ENCODE measurements at places on chromosomes 7 and 10.

- no peak for DNase-seq
These were observed 221.7 kb downstream of the DNAJB6 start for GRCh38 chr7:157558516-157558874.

DNA sequence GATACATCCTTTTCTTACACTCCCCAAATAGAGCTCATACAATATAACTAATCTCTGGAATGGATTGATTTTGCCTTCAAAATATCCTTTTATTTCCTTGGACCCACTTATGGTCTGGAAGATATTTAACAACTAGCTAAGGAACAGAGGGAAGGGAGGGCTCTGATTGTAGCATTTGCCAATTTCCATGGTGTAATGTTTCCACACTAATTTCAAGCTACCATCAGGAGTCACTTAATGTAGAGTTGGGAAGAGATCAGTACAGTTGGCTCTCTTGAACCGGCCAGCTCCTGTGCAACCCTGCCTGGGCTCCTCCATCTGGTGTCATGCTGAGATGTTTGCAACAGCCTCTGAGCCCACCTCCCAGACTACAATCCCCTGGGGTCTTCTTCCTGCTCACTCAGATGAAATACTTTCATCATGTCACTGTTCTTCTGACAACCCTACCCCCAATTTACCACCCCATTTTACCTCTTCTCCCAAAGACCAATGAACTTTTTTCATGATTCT, 8.0 kb upstream of the IL6 start:
- no peak for DNase-seq

DNA sequence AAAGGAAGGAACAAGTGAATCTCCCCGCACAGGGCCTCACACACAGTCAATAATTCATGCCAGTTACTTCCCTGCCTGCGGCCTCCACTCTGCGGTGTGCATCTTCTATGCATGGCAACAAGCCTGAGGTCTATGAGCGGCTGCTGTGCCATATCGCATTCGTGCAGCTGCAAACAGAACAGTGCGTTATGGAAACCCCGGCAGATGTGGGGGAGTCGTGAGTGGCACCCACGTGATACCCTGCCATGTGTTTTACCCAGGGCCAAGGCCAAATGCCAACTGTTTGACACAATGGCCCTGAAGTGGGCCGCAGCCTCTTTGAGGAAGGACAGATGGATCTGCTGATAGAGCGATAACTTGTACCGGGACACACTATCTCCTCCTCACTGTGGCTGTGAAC, 13.4 kb downstream of the TNS3 start:
- DNase-seq = no peak

DNA sequence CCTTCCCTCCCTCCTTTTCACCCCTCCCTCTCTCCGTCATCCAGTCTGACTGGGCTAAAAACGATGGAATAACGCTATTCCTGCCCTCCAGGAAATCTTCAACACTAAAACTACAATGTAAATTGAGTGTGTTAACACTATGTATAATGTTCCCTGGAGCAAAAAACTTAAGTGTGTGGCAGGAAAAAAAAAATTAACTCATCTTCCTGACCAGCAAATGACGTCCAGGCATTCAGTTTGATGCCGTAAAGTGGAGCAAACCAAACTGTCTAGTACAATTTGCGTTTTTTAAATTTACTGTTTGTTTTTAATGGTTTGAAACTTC, 545 bp upstream of the MTPN start:
- no peak for DNase-seq

DNA sequence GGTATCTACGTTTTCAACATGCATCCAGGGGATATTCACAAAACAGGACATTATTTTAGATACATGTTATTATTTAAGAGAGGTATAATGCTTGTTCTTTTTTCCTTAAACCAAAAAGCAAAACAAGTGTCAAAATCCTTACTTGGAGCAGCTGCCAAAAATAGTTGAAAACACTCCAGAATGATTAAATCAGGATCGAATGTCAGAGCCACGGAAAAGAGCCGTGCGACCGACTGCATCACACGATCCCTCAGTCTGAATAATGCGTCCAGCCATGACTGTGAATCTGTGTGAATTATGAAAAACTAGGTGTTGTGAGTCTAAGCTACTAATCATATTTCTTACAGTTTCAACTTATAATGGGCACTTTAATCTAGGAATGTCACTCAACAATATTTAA, 126.0 kb downstream of the PARD3 start:
- DNase-seq = no peak

DNA sequence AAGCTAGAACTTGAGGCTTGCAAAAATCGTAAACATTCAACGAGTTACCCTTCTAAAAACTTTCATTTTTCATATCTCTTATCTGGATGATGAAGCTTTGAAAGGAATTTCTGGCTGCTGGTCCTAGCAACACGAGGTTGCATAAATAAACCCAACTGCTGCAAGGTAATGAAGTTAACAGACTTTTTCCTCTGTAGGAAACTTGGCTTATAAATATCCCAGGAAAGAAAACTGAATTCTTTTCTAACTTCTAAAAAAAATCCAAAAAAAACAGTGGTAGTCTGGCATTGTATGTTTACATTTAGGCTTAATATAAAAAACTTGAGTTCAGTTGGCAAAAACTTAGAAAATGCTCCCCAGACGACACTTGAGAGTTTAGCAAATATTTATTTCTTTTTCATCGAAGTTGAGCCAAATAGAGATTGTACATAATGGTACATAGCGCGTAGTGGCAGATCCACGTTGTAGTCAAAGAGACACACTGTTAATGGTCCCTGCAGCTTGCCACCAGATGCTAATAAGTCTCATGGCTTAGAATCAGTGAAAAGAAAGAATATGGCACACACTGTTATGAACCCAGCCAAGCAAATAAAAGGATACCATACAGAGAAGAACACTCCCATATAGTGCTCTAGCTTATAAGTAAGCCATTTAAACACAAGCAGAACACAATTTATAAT, 200.3 kb upstream of the PCLO start:
- DNase-seq = no peak

DNA sequence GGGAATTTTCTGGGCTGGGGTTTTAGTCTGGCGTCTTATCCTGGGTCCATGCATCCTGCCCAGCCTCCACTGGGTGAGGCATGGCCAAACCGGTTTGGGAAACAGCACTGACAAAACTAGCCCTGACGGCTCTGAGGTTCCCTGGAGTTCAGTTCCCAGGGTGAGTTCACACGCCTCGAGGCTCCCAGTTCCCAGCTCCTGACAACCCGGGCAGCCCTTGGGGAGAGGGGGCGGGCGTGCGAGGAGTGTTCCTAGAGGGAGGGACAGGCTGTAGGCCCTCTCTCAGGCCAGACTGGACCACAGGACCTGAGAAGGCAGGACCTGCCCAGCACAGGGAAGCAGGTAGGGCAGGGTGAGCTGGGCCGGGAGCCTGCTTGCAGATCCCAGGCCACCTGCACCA, 82.3 kb upstream of the PPIF start:
- peak; percentile 95 for DNase-seq

GRCh38 chr7:7249814-7250213, 67.5 kb downstream of the C1GALT1 start:
- no peak for DNase-seq

DNA sequence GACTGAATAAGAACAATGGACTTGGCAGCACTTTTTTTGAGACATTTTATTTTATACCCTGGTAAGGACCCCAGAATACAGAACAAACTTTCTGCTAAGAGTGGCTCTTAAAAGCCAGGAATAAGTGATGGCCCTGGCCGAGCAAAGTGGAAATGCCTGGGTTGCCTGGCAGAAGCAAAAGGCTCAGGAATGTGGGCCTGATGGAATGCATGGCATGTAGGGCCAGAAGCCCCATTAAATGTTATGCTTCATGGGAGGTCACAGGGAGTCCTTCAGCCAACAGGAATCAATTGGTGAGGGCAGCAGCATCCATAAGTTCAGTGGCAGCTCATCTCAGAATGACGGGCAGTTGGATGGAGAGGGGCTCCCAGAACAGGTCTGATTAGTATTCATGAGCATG, 301.5 kb upstream of the CACNA2D1 start:
- DNase-seq = no peak

- no peak for DNase-seq
These were observed 23.7 kb upstream of the ZNF862 start for GRCh38 chr7:149814494-149814893.

GRCh38 chr10:108905821-108906220, 1017.5 kb downstream of the XPNPEP1 start:
- DNase-seq = no peak

DNA sequence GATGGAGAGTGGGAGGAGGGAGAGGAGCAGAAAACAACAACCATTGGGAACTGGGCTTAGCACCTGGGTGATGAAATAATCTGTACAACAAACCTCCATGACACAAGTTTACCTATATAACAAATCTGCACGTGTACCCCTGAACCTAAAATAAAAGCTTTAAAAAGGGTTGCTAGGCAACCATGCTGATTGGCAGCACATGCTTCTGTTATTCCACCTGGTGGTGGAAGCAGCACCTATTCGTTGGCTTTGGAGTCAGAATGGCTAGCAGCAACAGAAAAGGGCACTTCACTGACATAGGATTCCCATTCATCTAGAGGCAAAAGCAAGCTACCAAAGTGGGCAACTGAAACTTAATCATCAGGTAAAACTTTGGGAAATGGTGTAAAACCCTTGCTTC, 57.1 kb downstream of the RELN start:
- no peak for DNase-seq

DNA sequence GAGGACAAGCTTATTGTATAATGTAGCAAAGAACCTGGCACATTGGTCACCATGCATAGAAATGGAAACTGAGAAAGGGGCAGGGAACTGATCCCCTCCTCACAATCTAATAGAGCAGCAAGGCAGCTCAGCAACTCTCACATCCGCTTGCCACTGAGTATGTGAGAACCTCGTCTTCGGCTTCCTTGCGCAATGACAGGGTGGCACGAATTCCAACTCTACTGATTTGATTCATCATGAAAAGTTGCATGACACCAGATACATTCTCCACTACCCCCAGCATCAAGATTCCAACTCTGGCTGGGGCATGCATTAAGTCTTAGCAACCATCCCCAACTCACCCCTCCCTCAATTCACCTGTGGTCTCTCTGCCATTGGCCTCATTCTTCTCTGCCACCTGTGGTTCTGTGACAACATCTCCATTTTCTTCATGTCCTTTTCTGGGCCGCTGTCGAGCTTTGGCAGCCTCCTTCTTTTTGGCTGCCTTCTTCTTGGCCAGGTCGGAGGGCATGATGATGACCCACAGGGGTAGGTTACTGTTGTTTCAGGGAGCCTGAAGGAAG, 976 bp downstream of the ABCF2 start:
- DNase-seq = no peak

- no peak for DNase-seq
These were observed 151.5 kb downstream of the LRRTM3 start for GRCh38 chr10:67077376-67077775.

DNA sequence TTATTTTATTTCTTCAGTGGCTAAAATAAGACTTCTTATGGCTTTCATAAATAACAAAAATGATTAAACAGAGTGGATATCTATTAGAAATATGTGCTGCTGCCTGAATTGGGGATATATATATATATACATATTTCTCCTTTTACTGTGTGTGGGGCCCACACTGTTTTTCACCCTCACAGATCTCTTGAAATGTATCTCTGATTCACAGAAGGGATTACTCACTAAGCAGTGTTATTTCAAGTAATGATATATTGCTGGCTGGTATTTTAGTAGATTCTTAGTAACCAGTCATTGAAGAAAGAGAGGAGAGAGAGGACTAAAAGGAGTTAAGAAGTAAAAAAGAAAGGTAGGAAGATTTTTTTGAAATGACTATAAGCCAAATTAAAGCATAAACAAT, 308.6 kb upstream of the NRP1 start:
- DNase-seq = no peak

GRCh38 chr7:134946260-134946659, 40.0 kb upstream of the AGBL3 start:
- no peak for DNase-seq

DNA sequence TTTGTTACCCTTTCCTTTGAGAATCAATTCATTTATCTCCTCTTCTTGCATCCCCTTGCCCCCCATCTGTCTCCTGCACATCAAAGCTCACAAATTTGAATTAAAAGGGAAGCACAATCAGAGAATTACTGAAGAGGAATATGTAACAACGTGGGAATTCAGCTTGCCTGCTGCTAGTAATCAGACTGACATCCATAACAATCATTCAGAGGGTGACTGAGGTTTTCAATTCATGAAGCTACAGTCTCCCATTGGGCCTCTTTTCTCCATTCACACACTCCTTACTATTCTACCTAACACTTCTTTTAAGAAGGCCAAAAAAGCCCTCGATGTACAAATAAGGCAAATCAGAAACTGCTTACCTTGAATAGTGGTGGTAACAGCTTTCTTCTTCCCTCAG, 24.3 kb upstream of the DNA2 start:
- DNase-seq = no peak

DNA sequence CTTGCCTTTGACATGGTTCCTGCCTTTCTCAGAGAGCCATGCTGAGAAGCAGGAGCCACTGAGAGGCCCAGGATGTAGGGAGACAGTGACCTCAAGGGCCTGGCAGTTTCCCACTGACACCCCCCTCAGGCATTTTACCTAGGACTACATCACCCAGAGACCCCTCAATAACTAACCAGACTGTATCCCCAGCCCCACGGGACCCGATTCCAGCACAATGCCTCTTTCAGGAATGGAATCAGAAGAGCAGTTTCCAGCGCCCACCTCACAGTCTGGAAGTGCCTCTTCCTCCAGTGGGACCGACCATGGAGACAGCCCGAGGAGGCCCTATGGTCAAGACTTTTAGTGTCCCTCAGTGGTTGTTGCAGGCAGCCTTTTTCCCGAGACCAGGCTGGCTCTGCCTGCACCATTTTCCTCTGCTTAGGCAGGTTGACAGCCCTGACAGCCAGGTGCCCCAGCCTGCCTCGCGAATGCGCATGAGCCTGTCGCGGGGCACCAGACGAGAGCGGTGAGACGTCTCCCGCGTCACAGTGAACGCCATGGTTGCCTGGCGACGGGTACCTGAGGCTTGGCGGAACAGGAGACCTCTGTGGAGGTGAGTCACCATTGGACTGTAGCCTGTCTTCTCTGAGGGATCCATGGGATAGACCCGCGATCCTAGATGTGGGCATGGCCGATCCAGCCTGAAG, 28.4 kb upstream of the ZNF273 start:
- DNase-seq = no peak
